ENCODE measurements at places on chromosomes 1 and 21.

- no peak for DNase-seq
Observed at GRCh38 chr1:96207936-96208335, 513.6 kb upstream of the PTBP2 start.

DNA sequence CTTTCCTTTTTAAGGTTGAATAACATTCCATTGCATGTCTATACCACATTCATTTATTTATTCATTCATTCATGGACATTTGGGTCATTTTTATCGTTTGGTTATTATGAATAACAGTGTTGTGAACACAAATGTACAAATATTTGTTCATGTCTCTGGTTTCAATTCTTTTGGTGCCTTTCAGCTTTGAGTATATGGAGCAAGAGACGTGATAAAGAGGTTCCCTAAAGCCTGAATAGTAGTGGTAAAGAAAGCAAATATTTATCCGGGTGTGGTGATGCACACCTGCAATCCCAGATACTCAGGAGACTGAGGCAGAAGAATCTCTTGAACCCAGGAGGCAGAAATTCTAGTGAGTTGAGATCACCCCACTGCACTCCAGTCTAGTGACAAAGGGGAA, 5.3 kb upstream of the RLF start:
- DNase-seq = no peak

DNA sequence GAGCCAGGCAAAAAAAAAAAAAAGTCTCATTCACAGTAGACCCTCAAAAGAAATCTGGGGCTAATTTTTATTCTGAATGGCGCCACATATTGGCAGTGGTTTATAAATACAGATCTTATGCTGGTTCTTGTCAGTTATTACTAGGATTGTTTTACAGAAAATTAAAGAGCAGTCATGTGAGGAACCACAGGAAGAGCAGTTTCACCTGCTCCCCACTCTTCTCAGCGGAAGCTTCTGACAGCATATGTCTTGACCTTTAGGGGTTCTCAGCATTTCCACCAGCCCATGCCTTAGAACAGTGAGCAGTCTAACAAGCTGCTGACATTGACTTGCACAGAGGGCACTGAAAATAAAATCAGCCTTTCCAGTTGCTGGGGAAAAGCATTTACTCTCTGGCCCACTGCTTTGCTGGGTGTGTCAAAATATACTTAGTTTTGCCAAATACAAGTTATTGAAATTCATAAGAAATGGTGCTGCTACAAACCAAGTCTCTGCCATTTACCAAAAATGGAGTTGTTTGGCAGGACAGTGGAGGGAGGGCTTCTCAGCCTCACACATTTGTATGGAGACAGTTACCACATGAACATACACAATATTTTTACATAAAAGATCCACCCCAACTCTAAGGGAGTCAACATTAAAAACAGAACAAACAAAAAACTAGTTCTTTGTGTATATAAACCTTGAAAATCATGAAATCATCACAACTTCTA, 144.2 kb downstream of the SYT2 start:
- DNase-seq = no peak

DNA sequence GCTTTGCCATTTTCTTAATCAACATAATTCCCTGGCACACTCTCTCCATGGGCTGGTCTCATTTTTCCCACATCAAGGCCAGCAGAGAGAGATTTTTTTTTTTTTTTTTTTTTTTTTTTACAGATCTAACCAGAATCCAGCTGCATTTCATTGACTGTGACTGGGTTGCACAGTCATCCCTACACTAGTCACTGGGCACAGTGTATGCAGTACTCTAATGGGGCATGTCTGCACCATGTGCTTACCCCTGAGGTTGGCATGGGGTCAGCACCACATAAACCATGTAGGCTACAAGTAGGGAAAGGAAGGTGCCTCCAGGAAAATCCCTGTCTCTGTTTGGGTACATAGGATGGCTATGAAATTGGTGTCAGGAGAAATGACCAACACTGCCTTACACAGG, 64.1 kb upstream of the LRP8 start:
- DNase-seq = no peak

- no peak for DNase-seq
Observed at GRCh38 chr21:46179708-46180078, 4.6 kb downstream of the SPATC1L start.

DNA sequence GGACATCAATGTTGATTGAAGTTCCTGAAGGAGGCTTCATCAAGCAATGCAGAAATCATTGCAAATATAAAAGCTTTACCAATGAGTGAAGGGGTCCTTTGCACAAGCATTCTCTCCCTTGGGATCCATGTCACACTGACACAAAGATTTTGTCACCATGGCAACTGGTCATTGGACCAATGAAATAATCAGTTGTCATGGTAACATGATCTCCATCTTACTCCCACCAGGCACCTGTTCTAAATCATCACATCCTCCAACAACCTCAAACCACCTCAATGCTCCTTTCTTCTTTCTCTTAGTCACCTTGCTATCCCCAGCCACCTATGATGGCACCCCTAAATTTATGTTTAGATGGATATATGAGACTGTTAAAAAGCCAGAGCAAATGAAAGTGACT, 13.5 kb upstream of the FOXJ3 start:
- DNase-seq = no peak

- no peak for DNase-seq
Observed at GRCh38 chr1:84973498-84974334, 23.2 kb downstream of the MCOLN2 start.

GRCh38 chr1:31510853-31511789, 65.2 kb upstream of the TINAGL1 start:
- DNase-seq = no peak

- DNase-seq = no peak
Observed at GRCh38 chr21:46202592-46203202, 18.4 kb upstream of the SPATC1L start.

- no peak for DNase-seq
Observed at GRCh38 chr1:35278886-35279554, 10.5 kb downstream of the ZMYM4 start.

DNA sequence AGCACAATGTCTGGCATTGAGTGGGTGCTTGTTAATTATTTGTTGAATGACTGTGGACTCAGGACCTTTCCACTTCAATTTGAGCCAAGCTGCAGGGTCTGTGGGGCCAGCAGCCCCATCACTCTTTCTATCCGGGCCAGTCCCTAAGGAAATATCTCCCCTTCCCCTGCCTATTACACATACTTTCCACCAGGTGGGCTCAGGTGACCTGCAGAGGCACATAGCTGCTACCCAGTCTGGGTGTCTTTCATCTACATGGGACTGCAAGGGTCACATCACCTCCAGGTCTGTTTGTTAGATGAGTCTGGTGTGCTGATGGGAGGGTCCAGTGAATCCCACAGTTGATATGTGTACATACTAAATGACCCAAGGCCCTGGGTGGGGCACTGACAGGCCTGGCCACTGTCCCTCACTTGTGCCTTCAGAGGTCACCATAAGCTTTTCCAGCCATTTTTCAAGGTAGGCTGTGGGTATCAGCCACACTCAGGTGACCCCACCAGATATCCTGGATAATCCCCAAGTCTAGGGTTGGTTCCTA, 59.5 kb upstream of the KDM4A start:
- no peak for DNase-seq

DNA sequence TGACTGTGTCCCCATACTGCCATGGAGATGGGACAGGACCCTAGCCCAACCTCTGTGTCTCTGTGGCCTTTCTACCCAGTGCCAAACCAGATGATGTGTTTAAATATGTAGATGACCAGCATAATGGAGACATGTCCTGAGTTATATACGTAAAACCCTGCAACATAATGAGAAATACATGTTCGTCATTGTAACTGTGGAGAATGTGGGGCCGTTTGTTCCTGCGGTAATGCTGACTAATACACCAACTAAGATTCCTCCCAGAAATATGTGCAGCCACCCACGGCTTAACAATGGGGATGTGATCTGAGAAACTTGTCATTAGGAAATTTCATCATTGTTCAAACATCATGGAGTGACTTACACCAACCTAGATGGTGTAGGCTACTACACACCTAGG, 71.7 kb upstream of the SIM2 start:
- no peak for DNase-seq

DNA sequence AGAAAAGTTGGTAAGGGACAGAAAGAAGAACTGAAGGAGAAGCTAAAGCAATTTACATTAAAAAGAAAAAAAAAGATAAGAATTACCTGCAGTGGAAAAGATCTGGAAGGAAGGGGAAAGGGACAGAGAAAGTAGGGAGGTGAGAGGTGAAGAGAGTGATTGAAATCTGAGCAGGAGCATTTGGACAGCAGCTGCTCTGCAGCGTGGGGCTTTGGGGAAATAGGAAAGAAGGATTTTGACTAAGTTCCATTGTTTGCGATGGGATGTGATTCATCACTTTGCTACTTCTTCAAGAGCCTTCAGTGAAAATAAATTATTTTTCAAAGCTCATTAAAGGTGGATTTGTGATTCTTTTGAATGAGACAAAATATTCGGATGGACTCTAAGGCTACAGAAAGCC, 26.1 kb upstream of the NMNAT2 start:
- no peak for DNase-seq

DNA sequence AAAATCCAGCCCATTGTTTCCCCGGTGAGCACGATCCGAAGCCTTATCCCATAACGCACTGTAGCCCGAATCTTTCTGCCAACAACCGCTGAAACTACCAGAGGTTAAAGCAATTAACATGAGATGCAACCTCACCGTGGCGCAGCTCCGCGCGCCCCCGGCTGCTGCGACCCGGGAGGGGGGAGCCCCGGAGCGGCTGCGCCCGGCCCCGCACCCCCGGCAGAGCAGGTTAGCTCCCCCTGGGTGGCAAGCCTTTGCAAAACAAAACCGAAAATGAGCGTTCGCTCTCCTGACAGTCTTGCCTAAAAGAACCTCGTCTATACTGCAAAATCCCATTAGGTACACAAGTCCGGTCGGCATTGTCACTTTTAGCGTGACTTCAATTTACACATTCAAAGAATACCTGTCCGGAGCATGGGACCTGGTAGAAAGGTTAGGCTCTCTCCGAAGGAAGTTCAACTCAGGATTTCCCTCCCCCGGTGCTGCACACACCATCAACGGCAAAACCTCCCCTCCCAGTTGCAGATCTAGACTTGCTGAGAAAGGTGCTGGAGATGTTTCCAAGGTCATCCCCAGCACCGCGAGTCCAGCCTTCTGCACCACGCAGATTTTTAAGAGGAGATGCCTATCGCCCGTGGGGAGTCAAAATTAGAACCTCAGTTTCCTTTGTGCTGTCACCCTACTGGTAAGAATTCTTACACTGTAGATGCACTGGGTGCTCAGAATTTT, 107.5 kb downstream of the ZNF281 start:
- no peak for DNase-seq

GRCh38 chr1:53326598-53327181, 1.2 kb downstream of the LRP8 start:
- DNase-seq = no peak

DNA sequence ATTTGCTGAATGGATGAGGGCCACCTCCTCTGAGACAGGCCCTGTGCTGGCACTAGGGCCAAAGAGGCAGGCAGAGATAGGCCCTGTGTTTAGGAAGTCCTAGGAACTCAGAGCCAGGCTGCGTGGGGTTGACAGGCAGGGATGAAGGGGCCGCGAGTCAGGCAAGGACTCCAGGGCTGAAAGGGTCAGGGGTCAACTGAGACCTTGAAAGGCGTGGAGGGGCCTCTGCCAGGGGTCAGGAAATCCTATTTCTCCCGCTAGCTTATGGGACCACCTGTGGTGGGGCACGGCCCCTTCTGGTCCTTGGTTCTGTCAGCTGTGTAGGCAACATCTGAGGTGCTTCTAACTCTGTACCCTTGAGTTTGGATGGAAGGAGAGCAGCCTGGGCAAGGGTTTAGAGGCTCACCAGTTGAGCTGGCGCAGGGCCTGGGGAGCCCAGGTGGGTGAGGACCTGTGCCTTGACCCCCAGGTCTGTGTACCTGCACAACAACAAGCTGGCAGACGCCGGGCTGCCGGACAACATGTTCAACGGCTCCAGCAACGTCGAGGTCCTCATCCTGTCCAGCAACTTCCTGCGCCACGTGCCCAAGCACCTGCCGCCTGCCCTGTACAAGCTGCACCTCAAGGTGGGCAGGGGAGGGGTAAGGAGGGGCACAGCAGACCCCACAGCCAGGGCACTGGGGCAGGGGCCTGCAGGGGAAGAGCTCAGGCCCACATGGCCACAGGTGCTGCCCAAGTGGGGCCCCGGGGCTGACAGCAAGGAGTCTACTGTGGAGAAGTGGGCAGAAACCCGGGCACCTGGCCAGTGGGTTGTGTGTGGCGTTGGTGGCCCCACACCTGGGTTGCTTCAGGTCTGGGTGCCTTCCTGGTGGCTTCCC, 14.9 kb downstream of the PODN start:
- no peak for DNase-seq

DNA sequence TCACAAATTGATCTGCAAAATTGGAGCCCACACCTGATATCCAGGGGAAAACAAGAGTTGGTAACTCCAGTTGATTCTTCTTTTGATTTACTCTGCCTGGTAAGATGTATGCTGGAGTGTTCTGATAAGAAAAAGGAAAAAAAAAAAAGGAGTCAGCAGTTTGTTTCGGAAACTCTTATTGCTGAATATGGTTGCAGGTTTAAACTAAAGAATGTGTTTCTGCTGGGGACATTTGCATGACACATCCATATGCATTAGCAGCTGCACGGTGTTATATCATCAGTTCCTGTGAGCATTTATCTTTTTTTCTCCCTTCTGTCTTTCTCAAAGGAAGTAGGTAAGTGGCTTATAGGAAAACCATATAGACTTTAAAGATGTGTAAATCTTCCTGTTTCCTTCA, 418.5 kb upstream of the ESRRG start:
- no peak for DNase-seq

- no peak for DNase-seq
Observed at GRCh38 chr21:16873176-16873575, 639.7 kb upstream of the CXADR start.

DNA sequence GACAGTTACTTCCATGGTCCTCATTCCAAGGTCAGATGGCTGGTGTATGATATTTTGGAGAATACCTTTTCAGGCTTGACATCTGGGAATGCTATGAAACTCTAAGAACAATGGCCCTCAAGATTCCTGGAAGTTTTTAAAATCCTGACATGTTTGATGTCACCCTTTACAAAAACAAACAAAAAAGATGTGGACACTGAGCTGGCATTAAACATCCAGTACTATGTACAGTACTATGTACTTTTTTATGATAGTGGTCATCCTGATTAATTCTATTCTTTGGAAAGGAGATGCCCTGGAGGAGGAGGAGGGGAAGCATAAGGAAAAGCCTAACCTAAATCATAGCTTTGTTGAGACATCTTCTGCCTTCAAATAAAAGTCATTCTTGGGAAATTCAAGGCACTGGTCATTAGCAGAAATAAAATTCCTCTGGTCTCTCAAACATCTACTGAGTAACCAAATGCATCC, 235.4 kb downstream of the HMCN1 start:
- DNase-seq = no peak

Data from SIG-M5 (cell line).